EH (cell line): ENCODE measurements at places on chromosomes 12 and 14.

- DNase-seq = no peak
Observed at GRCh38 chr12:39966721-39967120, 139.2 kb downstream of the SLC2A13 start.

GRCh38 chr12:65779091-65779642 lies 45.1 kb upstream of the HMGA2 start:
- peak; percentile 55 for DNase-seq

- no peak for DNase-seq
Observed at GRCh38 chr12:4086481-4086880, 187.1 kb upstream of the CCND2 start.

GRCh38 chr14:103699901-103700752 lies 15.1 kb downstream of the XRCC3 start:
- no peak for DNase-seq

GRCh38 chr14:58491593-58491992 lies 64.1 kb downstream of the KIAA0586 start:
- no peak for DNase-seq

DNA sequence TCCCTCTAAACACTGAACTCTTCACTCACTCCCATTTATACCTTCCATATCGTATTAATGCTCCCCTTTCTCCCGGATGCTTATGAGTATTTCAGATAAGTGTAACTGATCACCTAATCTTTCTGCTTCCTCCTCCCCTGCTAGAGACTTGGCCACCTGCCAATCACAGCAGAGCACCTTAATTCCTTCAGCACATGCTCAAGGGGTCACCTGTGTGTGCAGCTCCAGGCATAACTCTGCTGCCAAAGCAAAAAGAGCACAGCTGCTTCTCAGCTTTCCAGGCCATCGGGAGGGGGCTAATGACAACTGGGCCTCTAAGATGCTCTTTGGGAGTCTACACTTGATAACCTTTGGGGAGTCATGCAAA lies 106.9 kb upstream of the DYRK2 start:
- no peak for DNase-seq

- no peak for DNase-seq
Observed at GRCh38 chr12:90858252-90858651, 96.7 kb downstream of the CCER1 start.

DNA sequence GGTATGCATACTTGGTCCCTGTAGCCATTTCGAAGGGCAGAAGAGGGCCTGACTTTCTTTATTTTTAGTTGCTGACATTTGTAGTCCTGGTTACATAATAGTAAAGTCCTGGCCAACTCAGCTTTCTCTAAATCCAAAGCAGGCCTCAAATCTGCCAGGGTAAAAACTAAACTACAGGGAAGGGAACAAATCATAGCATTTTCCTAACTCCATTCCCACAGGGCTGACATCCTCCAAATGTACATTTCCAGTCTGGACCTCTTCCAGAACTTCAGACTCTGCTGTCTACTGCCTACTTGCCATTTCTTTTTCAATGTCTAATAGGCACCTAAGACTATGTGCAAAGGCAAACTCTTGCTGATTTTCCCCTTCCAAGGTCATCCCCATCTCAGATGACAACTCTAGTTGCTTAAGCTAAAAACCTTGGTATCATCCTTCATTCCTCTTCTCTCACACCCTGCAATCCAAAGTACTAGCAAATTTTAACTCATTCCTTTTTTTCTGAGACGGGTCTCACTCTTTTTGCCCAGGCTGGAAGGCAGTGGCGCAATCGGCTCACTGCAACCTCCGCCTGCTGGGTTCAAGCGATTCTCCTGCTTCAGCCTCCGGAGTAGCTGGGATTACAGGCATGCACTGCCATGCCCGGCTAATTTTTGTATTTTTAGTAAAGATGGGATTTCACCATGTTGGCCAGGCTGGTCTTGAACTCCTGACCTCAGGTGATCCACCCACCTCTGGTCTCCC lies 2.0 kb downstream of the DDIT3 start:
- peak; percentile 33 for DNase-seq

DNA sequence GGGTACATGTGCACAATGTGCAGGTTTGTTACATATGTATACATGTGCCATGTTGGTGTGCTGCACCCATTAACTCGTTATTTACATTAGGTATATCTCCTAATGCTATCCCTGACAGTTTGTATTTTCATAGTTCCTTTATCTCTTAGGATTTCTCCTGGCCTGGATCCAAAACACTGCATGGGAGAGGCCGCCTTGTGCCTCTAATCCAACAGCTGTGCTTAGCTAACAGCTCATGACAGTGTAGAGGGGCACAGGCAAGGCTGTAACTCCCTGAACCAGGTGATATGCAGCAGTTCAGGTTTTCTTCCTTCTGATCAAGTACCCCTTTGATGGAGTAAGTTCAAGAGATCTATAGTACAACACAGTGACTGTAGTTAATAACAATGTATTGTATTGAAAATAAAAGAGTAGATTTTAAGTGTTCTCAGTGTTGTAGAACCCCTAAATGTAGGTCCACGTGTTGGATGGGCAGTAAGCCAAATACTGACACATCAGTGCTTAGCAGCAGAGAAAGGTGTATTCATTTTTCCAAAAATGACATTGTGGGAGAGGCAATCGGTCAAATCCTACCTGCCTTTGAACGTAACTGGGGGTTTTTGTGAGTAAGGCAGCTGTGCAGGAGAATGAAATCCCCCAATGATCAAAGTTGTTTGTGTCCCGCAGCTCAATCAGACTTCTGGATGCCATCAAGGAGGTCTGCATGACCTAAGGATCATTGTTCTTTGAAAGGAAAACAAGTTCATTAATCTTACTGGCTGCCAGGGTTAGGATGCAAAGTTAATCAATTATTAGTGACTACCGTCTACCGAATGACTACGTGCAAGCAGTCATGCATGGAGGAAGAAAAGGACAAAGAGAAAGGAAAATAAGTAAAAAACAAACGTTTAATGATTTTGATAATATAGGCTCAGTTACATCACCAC lies 89.3 kb upstream of the FGD4 start:
- no peak for DNase-seq

GRCh38 chr12:123530668-123531067 lies 2.9 kb downstream of the RILPL1 start:
- no peak for DNase-seq

- peak; percentile 52 for DNase-seq
Observed at GRCh38 chr12:24931666-24932405, 17.1 kb downstream of the BCAT1 start.

- no peak for DNase-seq
Observed at GRCh38 chr14:72902801-72903530, 9.1 kb upstream of the DPF3 start.

DNA sequence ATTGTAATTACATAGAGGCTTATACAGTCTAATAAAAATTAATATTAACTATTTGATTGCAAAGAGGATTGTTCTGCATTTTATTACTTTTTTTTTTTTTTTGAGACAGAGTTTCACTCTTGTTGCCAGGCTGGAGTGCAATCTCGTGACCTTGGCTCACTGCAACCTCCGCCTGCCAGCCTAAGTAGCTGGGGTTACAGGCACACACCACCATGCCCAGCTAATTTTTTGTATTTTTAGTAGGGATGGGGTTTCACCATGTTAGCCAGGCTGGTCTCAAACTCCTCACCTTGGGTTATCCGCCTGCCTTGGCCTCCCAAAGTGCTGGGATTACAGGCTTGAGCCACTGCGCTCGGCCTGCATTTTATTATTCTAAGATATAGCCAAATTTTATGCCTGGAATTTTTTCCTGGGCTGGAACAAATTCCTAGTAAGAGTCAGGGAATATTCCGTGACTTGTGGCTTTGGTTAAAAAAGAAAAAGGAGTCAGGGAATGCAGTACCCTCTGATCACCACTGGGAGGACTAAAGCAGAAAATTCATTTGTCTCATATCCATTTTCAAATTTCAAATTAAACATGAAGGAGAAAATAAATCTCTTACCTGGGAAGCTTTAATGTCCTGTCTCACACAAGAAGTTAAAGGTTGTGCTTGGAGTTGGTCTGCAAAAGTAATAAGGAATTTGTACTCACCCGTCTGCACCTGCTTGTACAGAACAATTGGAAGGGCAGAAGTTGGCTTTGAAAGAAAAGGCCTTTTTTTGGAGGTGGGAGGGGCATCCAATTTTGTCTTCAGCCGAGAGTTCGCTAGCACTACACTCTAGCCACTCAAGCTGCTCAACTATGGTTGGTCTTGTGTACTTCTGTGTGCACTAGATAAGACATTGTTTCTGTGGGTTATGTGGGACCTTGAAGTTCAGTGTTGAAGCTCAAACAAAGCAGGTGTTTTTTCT lies 8.7 kb downstream of the MARK3 start:
- DNase-seq = peak; percentile 74

GRCh38 chr12:6981152-6982052 lies 10.7 kb downstream of the EMG1 start:
- DNase-seq = no peak

- peak; percentile 82 for DNase-seq
Observed at GRCh38 chr12:24937553-24938244, 11.2 kb downstream of the BCAT1 start.

DNA sequence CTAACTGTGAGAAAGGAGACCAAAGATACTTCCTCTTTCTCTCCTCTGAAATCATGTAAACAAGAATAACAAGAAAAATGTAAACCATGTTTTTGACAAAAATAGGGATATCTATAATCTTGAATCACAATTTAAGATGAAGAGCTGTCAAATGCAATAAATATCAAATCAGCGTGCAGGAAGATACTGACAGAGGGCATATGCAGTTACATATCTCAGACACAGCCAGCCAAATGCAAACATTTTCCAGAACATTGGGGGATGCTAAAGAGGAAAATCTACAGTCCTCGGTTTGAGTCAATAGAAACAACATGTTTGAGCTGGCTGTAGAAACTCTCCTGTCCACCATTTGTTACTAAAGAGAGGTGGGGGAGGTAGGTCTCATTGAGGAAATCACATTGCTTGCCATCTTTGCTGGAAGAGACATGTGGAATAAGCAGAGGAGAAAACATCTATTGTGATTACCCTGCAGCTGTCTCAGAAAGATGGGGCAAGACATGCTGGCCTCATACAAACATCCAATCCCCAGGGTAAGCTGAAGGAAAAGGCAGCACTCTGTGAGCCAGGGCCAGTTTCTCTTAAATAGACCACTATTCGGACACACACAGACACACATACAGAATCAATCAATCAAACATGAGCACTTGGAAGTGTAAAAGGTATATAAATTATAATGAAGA lies 43.5 kb downstream of the CNTN1 start:
- DNase-seq = no peak

DNA sequence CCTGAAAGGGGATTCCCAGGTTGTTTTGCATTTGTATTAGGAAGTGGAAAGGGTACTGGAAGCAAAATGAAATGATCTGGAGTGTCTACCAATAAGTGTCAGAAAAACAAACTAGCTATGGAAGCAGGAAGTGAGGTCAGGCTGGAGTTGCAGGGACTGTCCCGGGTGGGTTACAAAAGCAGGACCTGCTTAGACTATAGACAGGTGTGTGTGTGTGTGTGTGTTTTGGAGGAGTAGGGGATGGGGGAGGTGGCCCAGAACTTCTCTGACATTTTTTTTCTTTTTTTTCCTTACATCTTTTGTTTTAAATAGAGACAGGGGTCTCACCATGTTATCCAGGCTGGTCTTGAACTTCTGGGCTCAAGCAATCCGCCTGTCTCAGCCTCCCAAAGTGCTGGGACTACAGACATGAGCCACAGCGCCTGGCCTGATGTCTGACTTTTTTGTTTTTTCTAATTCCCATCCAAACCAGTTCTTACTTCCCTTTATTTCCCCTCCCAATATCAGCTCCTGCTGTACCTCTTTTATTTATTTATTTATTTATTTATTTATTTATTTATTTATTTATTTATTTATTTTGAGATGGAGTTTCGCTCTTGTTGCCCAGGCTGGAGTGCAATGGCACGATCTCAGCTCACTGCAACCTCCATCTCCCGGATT lies 512 bp upstream of the RND1 start:
- no peak for DNase-seq

DNA sequence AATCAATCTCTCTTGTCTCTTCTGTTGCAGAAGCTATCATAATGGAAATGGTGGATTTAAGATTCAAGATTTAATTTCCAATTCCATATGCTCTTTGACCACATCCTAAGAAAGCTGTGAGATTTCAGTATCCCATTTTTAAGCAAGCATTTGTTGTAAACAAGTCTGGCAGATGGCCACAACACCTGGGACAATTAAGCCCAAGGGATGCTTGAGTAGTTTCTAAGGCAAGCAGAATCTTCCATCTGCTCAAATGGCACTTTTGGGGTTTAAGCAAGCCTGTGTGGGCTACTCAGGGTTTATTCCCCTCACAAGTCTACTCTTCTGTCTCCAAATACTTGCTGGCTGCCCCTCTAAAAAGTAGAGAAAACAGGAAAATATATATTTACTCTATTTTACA lies 304.7 kb upstream of the SYT1 start:
- no peak for DNase-seq

DNA sequence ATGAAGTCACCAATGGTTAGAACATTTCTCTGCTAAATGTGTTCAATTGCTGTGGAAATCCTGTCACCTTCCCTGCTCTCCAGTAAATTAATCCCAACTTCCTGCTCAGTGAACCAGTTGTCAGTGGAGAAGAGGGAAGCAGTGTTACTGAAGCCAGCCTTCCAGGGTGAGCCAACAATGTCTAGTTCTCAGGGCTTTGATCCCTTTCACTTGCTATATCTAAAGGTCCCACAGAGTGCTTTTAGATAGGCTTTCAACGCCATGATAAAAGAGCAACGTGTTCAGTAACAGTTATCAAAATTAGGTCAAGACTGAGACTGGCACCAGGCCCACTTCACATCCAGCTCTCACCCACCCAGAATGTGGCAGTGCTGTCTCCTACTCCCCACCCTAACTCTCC lies 139.7 kb downstream of the KCNH5 start:
- no peak for DNase-seq

GRCh38 chr14:96592591-96593386 lies 90.6 kb downstream of the PAPOLA start:
- DNase-seq = peak; percentile 16

- no peak for DNase-seq
Observed at GRCh38 chr12:7107636-7108002, 1.4 kb downstream of the C1RL start.

DNA sequence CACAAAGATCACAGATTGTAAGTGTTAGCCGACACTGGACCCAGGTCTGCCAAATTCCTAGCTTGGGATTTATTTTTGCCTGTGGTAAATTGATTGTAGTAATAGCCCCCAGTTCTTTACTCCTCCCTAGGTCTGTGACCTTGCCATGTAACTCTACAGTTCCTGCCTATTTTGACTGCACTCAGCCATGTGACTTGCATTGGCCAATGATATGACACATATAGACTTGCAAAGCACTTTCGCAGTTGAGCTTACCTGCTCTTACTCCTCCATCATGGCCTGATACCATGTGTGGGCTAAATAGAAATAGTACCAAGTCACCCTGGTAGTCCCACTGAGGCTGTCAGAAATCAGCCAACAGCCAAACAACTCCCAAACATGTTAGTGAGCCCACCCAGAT lies 240.3 kb downstream of the DUSP6 start:
- no peak for DNase-seq

DNA sequence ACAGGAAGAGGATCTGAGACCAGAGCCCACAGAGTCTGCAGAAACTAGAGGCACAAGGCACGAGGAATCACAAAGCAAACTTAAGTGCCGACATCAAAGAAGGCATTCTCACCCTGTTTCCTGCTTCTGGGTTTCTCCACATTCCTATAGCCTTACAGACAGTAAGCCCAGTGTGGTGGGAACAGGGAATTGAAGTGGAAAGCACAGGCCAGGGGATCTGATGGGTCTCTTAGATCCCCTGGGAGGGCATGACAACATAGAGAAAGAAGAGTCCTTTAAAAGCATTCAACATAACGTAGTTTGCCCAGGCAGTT lies 75.6 kb upstream of the FRMD6 start:
- peak; percentile 67 for DNase-seq

GRCh38 chr12:92155733-92156132 lies 10.1 kb upstream of the BTG1 start:
- DNase-seq = no peak
